ENCODE measurements at places on chromosomes 12 and 14.

- DNase-seq, result no peak
Measured at GRCh38 chr12:52079576-52080402, at the start of gene SMIM41. Gene SMIM41 (plus strand): TSS chr12:52079704. CDS start chr12:52079780, 76 bp downstream.

GRCh38 chr12:14442221-14442881 is 76.9 kb downstream of the ATF7IP start:
- DNase-seq, result no peak

- no peak for DNase-seq
Measured at GRCh38 chr14:69956970-69957369, 77.8 kb downstream of the SMOC1 start.

DNA sequence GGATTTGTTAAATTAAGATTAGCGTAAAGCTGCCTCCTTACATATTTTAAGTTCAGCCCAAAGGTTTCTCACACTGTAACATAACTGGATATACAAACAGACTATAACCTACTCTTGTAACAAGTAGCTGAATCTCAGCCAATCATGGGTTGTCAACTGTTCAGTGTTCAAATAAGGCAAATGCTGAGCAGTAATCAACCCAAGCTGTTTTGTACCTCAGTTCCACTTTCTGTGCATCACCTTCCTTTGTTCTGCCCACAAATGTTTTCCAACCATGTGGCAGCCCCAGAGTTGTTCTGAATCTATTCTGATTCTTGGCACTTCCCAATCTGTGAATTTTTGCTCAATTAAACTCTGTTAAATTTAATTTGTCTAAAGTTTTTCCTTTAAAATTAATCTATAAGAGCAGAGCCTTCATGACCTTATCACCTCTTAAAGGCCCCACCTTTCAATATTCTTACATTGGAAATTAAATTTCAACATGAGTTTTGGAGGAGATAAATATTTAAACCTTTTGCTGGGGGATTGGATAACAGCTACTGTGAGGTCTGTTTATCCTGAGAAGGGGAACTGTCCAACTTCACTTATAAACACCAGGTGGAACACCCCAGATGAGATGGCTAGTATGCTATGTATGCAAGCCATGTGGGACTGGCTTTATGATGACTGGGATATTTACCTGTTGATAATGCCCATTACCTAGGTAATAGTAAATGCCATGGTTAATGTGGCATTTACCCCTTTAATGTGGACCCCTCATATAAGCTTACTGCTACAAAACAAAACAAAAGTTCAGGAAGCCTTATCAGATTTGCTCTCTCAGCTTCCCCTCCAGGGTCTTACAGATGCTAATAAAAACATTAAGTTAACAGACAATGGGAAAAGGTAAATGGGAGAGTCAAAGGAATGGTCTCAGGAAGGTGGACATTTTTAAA is 42.2 kb upstream of the ARID2 start:
- DNase-seq, result no peak

DNA sequence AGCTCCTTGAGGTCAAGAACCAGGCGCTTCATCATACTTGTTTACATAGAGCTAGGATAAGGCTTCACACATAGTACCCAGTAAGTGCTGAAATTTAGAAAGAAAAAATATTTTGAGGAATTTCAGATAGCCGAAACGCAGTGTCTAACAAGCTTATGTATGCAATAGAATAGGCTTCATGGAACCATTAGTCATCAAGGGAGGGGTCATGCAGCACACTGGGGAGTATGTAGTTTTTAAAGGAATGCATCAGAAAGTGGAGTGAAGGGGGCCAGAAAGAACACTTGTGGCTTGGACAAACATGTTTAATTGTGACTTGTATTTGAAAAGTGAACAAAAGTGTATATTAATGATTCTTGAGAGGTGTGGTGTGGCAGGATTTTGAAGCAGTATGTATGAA is 38.1 kb downstream of the DBX2 start:
- DNase-seq, result no peak

DNA sequence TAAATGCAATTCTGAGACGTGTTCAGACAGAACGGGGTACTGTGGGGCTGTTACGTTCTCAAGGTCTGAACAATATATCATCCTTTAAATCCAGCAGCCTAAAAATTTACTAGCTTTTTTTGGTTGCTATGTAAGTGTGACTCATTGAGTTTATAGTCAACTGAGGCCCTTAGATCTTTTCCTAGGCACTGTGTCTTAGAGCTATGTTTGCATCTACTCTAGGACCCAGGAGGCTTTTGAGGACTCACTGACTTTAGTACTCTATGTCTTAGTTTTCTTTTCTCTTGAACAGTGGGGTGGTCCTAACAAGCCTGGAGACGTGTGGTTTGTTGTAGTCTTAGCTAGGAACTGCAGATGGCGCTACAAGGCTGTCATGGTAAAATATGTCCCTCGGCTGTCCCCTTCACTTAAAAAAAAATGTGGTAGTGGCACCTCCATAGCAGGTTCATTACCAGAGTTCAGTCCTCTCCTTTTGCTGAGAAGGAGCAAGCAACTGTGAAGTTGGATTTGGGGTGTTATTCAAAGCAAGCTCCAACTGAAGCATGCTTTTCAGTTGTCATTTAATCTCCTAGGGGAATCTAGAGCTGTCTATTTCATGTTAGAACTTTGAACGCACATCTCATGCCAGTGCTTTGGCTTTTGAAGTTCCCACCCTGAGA is 8.7 kb upstream of the SPATS2 start:
- peak; percentile 20 for DNase-seq

- no peak for DNase-seq
Measured at GRCh38 chr14:103725739-103726395, 10.3 kb downstream of the ZFYVE21 start.

DNA sequence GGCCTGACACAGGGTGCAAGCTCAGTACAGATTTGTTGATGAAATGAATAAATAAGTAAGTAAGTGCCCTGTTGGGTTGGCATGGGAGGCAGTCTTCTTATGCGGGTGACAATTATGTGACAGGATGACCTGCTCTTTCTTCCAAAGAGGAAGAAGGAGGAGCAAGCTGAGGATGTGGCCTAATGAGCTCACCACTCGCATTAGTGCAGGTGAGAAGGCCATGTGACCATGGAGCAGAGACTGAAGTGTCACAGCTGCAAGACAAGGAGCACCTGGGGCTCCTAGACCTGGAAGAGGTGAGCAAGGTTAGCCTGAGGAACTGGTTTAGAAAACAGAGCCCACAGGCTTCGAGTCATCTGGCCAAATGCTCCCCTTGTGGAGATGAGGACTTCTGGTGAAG is 34.9 kb downstream of the LRTM2 start:
- no peak for DNase-seq

DNA sequence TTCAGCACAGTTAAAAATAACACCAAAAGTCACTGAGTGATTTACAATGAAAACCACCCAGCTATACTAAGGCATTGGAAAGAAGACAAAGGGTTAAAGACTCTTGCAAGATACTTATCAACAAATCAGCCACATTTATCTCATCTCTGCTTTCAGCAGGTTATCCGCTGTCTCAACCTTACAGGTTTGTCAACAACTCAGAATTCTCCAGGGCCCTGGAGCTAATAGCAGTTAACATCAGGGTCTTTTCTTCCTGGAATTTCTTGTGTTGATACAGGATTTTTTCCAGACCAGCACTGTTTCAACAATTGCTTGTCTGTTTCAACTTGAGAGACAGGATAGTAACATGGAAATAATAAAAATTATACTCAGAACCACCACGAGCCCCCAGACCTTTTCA is 3.5 kb downstream of the PKP2 start:
- DNase-seq, result no peak

DNA sequence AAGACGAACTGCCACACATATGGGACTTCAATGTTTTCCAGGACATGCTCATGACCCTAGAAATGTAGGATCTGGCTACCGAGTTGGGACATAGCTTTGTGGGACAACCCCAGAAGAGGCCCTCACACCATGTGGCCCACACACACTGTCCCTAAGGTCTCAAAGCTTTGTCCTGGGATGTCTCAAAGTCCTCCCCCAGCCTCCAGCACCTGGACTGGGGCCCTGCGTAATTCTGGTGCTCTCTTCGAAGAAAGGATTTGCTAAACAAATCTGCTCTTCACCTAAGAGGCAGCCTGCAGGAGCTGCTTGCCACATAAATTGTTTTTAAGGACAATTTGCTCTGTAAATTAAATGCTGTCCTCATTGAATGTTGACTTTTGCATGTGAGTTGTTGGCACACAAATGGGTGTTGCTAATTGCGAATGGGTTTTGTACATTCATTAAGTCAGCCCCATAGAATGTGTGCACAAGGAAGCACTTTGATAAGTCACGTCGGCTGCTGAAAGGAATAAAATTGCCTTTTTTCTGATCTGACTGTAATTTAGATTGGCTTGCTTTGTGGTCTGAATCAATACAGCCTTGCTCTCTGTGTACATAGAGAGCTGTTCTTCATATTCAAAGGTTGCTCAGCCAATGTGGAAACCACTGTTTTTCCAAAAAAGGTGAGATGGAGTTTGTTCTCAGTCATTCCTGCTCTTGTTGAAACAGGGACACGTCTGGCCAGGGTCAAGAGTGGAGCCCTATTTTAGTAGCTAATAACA is 161.6 kb upstream of the PWP1 start:
- no peak for DNase-seq

DNA sequence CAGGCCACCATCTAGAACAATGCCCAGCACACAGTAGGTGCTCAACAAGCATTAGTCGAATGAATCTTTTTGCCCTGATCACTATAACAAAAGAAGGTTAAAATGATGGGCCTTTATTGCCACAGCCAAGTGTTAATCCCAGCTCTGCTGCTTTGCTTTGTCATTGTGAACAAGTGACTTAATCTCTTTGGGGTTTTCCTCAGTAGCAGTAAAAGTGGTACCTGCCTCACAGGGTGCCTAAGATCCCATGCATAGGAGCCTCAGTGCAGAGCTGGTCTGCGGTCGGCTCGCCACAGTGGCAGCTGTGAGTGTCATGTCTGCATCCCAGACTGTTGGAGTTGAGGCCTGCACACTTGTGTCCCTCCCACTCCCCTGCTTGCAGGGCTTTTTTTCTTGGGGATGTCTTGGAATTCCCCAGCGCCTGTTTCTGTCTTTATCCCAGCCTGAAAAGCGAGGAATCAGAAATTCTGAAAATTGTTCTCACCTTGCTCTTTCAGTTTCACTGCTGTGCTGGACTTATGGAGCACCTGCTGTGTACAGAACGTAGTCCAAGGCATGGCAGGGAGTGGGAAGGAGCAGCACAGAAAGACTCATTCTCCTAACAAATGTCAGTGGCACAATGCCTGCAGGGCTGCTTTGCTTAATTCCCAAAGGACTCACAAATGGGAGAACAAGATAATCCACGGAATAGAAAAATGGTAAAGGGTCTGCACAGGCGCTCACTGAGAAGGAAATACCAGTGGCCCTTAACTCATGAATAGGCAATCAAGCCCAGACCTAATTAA is 90.8 kb downstream of the EML1 start:
- DNase-seq, result no peak

DNA sequence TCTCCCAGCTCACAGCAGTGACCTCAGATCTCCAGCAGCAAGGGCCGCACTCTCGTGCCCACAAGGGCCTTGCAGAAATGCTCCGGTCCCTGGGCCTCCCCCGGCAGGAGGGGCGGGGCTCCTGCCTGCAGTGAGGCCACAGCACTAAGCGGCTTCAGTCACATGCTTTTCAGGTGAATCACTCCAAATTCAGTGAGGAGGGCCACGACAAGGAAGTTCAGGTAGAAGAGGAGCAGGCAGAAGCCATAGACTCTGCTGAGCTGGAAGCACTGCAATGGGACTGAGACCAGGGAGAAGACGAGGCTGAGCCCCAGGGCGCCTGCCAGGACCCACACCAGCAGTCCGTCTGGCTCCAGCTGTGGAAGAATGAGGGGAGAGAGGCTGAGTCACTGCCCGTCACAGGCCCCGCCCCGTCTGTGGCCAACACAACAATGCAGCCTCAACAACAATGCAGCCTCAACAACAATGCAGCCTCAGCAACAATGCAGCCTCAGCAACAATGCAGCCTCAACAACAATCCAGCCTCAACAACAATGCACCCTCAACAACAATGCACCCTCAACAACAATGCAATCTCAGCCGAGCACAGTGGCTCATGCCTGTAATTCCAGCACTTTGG is 35.2 kb downstream of the SLC8B1 start:
- DNase-seq, result no peak

DNA sequence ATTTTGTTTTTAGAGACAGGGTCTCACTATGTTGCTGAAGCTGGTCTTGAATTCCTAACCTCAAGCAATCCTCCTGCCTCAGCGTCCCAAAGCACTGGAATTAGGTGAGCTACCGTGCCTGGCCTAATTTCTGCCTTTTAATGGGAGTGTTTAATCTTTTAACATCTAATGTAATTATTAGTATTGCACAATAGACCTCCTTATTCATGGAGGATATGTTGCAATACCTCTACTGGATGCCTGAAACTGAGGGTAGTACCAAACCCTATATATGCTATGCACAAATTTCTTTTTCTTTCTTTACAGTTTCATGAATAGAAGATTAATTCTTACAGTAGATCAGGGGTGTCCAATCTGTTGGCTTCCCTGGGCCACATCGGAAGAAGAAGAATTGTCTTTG is 47.8 kb downstream of the MYRFL start:
- DNase-seq, result no peak

Data from stimulated activated CD4-positive, alpha-beta T cell treated with anti-CD3 and anti-CD28 coated beads, Interleukin-4, amount 100 ng/mL, for 4 hours (primary cell).